ENCODE measurements at places on chromosomes 3 and 15.

- DNase-seq = no peak
These were observed 232.4 kb downstream of the NFKBIZ start for GRCh38 chr3:102081572-102082289.

DNA sequence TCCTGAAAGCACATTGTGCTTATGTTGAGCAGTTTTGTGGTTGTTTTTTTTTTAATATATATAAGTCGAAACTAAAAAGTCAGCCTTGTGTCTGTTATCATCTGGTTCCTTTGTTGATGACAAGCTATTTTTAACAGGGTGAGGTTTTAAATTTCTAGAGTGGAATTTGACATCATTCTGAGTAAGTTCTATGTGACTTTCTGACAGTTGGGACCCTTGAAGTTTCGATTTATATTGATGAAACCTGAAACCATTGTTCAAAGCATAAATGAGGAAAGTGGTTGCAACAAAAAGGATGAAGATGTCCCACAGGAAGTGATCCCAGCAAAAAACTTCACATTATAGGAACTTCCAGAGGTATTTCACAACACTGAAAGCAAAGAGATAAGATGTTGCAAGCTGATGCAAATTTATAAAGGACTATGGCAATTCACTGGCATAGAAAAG, 94.0 kb downstream of the CYP19A1 start:
- DNase-seq = no peak

DNA sequence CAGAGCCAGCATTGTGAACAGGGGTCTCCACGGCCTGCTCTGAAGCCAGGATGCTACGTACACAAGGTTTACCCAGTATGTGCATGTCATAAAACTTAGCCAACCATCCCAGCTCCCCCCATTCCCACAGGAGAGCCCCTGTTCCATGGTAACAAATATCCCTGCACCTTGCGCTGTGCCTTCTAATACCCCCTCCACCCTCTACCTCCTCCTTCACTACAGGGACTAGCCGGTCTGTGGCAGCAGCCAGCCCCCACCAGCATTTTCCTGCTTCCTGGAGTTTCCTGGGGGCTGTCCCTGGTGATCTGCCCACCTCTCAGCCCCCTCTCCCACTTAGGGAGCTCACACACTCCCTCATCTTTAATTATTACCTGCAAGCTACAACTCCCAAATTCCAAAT, 20.4 kb downstream of the ACSBG1 start:
- DNase-seq = peak; percentile 40

- DNase-seq = peak; percentile 52
These were observed 175.7 kb upstream of the KBTBD8 start for GRCh38 chr3:66822186-66823008.

DNA sequence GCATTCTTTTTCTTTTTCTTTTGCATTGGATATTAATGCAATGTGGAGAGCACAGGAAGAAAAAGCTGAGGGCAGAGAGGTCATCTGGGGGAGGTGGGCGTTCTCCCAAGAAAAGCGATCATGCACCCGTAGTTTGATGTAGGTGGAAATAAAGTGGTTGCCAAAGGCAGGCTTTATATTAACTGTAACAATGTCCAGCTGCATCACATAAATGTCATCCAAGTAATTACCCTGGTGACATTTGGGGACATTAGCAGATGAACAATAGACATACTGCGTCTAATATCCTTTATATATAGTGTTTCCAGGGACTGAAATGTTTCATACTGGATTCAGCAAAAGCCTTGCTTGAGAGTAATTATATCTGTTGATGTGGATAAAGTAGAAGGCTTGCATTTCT, 135.5 kb downstream of the CNTN6 start:
- no peak for DNase-seq

DNA sequence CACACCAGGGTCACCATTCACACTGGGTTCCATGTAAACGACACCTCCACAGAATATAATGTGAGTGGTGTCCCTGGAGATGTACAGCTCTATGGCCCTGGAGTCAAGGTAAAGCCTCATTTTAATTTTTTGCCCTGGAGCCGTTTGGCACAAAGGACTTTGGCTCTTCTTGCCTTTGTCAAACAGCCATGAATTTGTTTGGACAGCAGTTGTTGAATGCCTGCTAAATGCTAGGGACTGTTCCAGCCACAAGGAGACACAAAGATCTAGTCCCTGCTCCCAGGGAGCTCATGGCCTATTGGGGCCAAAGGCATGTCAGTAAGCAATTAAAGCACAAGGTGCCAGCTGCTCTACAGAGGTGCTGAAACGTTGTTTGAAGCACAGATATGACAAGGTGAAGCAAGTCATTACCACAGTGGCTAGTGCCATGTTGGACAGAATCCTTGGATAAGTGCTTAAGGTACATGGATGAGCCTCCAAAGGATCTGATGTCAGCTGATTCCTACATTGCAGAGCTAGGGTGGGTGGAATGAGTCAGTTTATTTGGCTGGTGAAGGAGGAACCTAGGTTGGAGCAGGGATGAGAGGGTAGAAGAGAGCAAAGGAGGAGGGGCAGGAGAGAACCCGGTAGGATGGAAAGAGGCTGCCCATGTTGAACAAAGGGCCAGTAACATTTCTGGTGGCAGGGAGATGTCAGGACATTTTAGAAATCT, 171.9 kb upstream of the CTDSPL start:
- DNase-seq = peak; percentile 69

DNA sequence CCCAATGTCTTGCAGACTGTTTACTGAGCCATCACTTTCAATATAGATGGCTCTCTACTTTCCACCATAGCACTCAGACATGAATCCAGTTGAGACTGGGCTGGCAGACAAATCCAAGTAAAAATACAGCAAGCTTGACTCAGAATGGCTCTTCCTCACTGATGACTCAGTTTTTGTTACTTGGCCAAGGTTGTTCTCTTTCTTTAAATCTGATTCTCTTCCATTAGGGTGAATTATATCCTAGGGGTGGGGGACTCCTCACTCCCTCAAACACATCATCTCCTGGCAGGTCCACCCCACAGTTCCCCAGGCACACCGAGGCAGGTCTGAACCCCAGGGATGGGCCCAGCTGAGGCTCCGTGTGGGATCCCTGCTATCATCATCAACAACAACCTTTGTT, 157.9 kb downstream of the MEX3B start:
- DNase-seq = no peak

DNA sequence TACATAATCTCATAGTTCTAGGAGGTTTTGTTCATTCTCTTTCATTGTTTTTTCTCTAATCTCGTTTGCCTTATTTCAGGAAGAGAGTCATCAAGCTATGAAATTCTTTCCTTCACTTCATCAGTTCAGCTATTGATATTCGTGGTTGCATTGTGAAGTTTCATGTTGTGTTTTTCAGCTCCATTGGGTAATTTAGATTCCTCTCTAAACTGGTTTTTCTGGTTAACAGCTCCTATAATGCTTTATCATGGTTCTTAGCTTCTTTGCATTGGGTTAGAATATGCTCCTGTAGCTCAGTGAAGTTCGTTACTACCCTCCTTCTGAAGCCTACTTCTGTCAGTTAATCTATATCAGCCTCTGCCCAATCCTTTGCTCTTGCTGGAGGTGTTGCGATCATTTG, 69.4 kb upstream of the CD96 start:
- no peak for DNase-seq
